ENCODE measurements at places on chromosomes 3 and 15.

DNA sequence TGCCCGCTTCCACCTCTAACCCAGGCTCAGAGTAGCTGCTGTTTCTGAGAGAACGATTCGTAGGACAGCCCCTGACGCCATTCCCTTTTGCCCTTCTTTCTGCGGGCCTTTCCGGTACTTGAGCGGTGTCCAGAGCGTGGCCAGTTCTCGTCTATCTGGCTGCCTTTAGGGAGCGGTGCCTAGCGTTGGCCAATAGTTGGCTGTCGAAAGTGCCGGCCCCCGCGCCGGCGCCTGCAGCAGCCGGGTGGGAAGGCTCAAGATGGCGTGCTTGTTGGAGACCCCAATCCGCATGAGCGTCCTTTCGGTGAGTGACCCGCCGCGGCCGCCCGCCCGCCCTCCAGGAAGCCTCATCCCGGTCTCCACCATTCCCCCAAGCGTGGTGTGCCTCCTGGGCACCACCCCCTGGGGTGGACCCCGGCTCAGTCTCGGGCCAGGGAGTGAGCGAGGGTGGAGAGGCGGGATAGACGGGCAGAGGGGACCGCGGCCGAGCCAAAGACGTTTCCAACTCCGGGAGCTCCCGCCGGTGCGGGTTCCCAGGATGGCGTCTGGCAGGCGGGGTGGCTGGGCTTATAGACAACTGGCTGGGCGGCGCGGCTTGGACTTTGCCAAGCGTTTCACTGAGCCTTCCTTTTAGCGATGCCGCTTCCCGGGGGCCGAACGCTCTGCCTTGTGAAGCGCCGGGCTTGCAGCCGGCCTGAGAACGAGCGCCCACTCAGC lies at the start of gene ARMC8:
Gene ARMC8, plus strand, starts transcription at position 6 of the 717 bp plus-strand sequence. Its CDS starts 254 bp downstream, at position 260.
- DNase-seq = peak; percentile 20

- no peak for DNase-seq
Observed at GRCh38 chr3:117144853-117145252, 435.3 kb downstream of the TUSC7 start.

- DNase-seq = no peak
Observed at GRCh38 chr3:177484206-177484605, 286.9 kb upstream of the TBL1XR1 start.

- DNase-seq = no peak
Observed at GRCh38 chr3:30354972-30355371, 251.4 kb upstream of the TGFBR2 start.

- DNase-seq = no peak
Observed at GRCh38 chr3:32817257-32817557, 590 bp upstream of the TRIM71 start.

- DNase-seq = no peak
Observed at GRCh38 chr15:25683415-25683814, 179.7 kb downstream of the ATP10A start.

GRCh38 chr15:32643907-32644445 lies 2.5 kb downstream of the SCG5 start:
- no peak for DNase-seq

DNA sequence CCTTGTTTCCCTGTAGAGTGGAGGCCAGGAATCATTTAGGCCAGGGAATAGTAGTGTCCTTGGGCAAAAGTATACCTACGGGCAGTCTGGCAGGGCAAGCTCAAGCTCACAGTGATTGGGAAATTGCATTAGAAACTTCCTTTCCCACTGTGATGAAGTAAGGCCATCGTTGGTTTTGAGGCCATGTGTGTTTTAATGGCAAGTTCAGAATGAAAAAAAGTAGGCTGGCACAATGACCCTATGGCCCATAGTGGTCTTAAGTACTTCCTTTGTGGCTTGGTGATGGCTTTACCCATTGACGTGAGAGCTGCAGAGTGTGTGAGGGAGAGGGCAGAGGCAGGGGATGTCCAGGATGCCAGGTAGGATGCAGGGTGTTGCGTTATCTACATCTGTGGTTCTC lies 28.8 kb downstream of the LIMD1 start:
- no peak for DNase-seq

DNA sequence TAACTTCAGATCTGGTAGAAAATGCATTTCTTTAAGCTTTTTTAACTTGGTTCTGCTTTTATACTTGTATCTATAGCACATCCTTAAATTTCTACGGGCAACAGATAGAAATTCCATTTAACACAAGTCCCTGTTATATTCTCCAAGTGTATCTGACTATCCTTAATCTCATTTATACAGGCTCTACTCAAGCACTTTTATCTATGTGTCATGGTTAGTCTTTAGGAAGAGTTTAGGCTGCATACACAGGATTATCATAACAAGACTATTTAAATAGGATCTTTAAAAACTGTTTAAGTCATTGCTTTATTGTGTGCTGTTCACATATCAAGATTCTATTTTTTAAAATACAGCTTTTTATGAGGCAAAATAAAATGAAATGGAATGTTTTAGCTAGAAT lies 52.7 kb downstream of the SETD5 start:
- DNase-seq = no peak

GRCh38 chr3:18870642-18871041 lies 277.7 kb upstream of the KCNH8 start:
- DNase-seq = no peak

- DNase-seq = no peak
Observed at GRCh38 chr3:14803981-14804834, 14.6 kb upstream of the FGD5 start.

DNA sequence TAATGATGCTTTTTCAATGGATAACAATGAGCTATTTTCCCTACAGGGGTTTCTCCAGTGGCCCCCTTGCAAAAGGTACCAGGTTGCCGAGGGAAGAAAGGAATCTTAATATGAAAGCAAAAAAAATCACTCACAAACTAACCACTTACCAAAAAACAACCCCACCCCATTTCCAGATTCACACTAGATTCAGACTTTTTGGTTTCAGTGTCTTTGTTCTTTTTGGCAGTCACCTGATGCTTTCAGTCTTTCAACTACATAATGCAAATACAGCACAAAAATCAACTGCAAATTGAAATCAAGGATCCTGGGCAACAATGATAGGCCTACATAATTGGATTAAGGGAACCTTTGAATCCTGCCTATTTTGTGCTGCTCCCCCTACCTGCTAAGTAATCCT lies 71.1 kb upstream of the RAP2B start:
- DNase-seq = no peak

DNA sequence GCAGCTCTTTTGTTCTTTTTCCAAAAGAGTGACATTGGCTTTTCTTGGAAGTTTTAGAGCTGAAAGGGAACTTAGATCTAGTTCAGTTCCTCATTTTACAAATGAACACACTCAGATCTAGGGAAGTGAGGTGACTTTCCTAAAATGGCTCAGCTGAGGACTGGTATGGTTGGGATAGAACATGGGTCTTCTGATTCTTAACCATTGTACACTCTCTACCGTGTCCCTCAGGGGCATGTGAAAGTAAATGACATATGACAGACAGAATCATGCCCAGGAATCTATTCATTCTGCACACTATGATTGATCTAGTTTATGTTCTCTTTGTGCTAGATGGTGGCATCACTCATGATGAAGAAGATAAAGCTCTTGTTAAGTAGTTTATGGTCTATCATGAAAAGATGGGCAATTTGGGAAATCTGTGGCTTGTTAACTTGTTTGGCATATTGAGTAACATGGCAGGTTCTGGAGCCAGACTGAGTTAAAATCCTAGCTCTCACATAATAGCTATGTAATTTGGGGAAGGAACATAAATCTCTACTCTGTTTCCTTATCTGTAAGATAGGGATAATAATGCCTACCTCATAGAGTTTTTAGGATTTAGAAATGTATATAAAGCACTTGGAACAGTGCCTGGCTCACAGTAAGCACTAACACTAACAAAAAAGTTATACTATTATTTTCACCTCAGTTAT lies 30.9 kb downstream of the UBE2E1 start:
- no peak for DNase-seq

GRCh38 chr3:68878962-68879361 lies 53.4 kb downstream of the TAFA4 start:
- no peak for DNase-seq

DNA sequence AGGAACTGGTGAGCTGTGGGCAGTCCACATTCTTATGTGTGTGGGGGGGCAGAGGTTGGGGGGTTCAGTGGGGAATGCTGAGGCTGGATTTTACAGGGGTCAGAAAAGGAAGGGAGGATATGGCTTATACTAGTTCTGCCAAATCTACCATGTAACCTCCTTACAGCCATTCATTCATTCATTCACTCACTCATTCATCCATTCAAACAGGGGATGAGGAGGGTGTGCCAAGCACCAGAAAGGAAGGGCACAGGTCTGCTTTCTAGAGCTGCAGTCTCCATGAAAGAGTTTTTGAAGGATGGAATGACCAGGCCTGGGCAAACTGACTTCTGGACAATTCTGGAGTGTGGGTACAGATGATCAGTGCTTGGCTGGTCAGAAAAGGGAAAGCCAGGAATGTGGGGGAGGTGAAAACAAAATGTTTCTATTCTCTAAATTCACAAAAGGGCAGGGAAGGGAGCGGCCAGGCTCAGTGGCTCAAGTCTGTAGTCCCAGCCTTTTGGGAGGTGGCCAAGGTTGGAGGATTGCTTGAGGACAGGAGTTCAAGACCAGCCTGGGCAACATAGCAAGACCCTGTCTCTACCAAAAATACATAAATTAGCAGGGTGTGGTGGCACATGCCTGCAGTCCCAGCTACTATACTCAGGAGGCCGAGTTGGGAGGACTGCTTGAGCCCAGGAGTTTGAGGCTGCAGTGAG lies 49.2 kb upstream of the C15orf39 start:
- DNase-seq = no peak

DNA sequence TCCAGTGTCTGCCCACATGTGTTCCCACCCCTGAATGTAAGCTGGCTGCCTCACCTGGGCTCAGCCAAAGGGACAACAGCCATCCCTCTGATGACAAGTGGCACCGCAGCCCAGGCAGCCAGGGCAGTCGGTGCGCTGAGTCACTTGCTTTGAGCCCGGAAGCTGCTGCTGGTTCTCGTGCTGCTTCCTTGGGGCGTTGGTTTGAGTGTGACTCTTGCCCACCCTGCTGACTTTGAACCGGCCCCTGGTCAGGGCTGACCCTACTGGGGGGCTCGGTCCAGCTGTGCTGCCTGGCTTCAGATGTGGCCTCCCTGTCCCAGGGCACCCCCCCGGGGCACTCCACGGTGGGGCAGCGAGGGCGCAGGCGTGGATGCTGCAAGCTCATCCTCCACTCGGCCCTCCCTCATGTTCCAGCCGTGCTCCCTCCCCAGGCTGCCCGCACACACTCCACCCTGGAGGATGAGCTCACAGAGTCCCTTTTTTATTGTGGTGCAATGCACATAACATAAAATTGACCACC lies 62.1 kb downstream of the EFCAB12 start:
- DNase-seq = no peak

- DNase-seq = no peak
Observed at GRCh38 chr15:34490417-34491193, 53.0 kb upstream of the GOLGA8A start.

- DNase-seq = no peak
Observed at GRCh38 chr3:169508426-169508825, 155.1 kb downstream of the MECOM start.

DNA sequence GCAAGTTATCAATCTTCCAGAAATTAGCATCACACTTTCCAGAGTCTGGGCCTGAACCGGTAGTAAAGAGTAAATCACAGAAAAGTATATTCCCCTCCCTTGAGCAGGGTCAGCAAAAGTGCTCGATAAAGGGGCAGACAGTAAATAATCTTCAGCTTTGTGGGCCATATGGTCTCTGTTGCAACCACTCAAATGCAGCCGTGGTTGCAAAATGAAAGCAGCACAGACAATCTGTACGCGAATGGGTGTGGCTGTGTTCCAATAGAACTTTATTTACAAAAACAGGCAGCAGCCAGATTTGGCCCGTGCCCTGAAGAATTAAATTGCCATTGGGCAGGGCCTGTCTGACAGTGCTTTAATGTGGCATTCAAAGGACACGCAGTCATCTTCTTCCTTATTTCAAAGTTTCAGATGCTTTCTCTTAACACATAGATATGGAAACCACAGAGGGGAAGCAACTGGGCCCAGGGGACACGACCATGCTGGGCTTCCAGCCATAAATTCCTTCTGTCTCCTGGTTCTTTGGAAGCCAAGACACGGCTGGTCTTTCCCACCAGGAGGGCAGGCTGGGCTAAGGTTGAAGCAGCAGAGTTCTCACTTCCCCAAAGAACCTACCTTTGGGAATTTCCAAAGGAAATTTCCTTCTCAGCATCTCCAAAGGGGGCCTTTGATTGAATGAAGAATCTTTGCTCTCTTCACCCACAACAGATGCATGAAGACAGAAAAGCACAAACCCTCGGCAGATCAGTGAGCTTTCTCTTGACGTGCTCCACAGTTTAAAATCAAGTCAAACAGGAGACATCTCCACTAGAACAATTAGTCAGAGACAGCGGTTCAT lies 489.8 kb upstream of the PROK2 start:
- no peak for DNase-seq

DNA sequence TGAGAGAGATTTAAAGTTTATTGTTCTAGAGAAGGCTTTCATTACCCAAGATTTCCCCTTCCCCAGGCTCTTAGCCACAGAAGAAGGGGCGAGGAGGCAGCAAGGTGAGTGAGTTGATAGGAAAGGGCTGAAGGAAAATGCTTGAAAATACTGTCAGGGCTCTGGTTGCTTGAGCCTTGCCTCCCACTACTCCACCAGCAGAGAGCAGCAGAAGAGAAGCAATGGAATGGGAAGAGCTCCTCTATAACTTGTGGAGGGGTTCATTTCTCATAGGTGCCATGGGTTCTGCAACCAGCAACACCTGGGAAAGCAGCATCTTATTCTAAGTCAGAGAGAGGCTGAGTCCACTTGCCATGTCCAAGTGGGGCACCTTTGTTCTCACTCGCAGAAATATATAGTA lies 184.0 kb upstream of the CNTN6 start:
- DNase-seq = no peak

GRCh38 chr3:115697263-115698053 lies 74.1 kb downstream of the GAP43 start:
- no peak for DNase-seq

GRCh38 chr3:99357131-99357530 lies 281.3 kb upstream of the COL8A1 start:
- no peak for DNase-seq

- DNase-seq = no peak
Observed at GRCh38 chr15:63227689-63228088, 38.3 kb downstream of the RAB8B start.

- DNase-seq = no peak
Observed at GRCh38 chr15:61393524-61393923, 164.4 kb upstream of the RORA start.

- no peak for DNase-seq
Observed at GRCh38 chr15:31487811-31488436, 161.3 kb downstream of the KLF13 start.

DNA sequence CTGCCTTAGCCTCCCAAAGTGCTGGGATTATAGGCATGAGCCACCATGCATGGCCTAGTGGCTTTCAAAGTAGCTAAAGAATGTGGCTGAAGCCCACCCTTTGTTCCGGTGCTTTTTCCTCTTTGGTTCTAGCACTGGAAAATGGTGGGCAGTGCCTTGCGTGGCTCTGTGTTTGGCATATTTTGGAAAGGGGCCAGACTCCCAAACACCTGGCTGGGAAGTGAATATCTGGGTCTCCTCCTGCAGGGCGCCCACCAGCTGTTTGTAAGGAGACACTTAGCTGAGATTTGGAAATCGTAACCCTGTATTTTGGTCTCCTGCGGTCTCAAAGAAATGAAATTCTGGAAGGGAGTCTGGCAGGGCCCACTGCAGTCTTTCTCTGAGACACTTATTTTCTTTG lies 336.4 kb downstream of the IL20RB start:
- DNase-seq = no peak

Data from activated T-helper 9 cell treated with anti-CD3 and anti-CD28 coated beads, Interleukin-2, amount 50 U/mL, for 16 hours (primary cell).